ENCODE measurements at places on chromosomes 12 and 14.

- DNase-seq, result no peak
Measured at GRCh38 chr12:46462641-46463355, 90.2 kb upstream of the SLC38A2 start.

GRCh38 chr12:74415633-74416032, 122.0 kb upstream of the ATXN7L3B start:
- DNase-seq, result no peak

DNA sequence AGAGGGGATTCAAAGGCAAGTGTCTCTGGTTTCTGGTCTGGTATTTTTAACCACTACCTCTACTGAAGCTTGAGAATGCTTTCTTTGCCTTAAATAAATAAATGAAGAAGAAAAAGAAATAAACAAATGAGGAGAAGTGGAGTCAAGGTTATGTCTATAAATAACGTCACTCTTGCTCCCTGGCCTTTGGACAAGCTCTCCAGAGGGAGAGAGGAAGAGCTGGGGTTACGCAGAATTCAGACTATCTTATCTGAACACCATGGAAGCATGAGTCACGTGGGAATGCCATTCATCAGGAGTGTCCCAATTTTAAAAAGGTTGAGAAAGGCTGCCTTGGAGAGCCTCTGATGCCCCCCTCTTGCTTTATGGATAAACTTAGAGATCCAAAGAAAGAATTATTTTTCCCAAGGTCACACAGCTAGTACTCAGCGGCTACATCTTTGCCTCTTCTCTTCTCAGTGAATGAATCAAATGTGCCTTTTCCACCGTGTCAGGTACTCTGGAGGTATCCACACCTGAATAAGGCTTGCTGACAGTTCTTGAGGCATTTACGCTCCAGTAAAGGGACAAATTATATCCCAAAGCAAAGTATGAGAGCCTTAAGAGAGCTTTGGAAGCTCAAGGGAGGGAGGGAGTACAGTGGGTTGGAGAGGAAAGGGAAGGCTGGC, 12.9 kb upstream of the MSI1 start:
- DNase-seq, result peak; percentile 7

DNA sequence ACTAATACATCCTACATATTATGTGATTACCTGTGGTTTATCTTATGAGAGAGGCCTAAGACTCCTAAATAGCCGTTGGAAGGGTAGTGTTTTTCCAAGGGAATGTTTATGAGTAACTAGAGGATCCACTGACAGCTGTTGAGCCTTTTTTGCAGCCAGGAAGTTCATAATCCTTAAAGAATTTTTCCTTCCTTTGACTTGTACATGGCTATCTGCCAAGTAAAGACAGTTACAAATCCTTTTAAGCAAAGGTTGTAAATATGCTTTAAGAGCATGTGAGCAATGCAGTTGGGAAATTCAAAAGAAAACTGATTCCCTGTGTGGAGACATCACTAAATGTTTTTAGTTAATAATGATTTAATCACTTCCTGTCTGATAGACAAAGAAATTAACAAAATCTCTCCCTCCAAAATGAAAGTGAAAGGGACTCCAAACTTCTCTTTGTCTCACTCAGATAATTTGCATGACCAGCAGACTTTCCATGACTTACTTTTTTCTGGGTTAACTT, 333.8 kb downstream of the PDZRN4 start:
- peak; percentile 70 for DNase-seq
